ENCODE measurements at places on chromosomes 2 and 18.
A peak's percentile ranks its signal among the peaks of the same experiment; 100 is the strongest.

- DNase-seq: peak; percentile 32
Measured at GRCh38 chr2:6906165-6906741, 11.0 kb upstream of the RNF144A start.

DNA sequence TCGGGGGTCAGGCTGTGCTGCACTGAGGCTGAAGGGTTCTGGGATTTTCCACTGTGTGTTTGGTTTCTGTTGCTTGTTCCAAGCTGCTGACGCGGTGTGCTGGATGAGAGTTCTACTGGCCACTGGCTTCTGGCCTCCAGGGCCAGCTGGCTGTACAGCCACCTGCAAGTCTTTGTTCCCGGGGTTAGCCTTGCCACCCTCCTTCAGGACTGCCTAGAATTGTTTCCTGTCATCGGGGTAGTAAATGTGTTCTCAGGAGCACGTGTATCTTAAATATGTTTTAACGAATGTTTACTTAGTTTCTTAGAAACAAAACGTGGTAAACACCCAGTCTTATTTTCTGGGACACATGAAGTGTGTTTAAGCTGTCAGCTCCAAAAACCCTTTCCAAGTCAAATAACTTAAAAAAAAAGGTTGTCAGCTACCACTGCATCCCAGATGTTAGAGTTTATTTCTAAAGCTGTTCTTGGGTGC lies 231.2 kb downstream of the AGAP1 start:
- no peak for DNase-seq

GRCh38 chr2:84703831-84704230 lies 177.1 kb downstream of the TRABD2A start:
- no peak for DNase-seq

GRCh38 chr2:166591226-166591625 lies 97.2 kb upstream of the SCN7A start:
- no peak for DNase-seq

DNA sequence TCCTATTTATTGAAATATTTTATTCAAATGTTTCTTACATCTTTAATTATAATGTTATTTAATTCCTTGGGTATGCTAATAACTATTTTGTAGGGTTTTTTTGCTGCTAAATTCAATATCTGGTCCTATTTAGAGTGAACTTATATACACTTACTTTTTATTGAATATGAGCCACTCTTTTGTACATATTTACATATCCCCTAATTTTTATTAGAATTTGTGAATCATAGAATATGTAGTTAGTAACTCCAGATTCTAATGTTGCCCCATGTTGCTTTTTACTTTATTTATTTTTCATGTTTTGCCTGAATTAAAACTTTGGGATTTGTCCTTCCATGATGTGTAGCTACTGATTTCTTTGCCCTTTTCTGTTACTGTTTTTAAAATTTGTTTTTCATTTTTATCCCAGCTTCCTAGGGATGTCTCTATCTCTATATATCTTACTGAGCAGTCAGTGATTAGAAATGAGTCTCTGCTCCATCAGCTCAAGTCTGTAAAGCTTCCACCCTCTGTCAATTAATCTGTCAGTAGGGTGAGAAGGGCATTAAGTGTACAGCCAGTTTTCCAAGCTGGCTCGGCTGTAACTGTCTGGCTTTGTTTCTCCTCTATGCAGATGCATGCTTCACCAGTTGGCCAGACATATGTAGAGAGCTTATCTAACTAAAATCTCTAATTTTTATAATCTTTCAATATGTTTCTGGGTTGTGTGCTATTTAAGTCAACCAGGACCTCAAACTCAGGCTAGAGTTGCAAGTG lies 256.9 kb downstream of the CDH19 start:
- DNase-seq: no peak

DNA sequence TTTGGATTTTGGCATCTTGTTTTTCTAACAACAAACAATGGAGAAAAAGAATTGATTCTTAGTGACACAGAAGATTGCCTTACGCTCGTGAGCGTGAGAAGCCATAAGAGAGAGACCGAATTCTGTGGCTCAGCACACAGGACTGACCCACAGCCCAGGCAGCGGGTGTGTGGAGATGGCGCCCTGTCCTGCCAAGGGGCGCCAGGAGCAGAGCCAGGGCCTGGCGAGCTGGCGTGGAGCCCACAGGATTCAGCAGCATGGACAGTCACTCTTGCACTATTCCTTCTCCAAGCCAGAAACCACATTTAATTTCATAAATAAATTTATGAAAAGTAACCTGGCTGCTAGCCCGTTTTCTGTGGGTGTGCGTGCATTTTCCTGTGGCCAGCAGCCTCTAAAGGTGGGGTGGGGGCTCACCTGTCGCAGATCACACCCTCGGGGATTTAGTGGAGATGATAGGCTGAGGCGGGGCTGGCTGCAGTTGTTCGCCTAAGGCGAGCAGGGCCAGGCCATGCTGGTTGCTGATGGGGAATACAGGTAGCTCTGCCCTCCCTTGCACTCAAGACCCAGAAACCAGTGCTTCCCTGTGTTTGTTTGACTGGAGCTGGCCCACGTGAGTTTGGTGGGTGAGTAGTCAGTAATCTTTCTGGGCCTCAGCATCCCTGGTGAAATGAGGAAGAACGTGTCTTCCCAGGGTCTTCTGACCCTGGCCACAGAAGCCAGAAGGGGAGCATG lies 46.2 kb downstream of the FAM168B start:
- DNase-seq: no peak

GRCh38 chr2:174873471-174873870 lies 109.2 kb upstream of the CHRNA1 start:
- DNase-seq: no peak

GRCh38 chr2:169110916-169111315 lies 41.6 kb downstream of the DHRS9 start:
- DNase-seq: no peak

GRCh38 chr2:238302087-238302486 lies 13.7 kb upstream of the PER2 start:
- DNase-seq: no peak

DNA sequence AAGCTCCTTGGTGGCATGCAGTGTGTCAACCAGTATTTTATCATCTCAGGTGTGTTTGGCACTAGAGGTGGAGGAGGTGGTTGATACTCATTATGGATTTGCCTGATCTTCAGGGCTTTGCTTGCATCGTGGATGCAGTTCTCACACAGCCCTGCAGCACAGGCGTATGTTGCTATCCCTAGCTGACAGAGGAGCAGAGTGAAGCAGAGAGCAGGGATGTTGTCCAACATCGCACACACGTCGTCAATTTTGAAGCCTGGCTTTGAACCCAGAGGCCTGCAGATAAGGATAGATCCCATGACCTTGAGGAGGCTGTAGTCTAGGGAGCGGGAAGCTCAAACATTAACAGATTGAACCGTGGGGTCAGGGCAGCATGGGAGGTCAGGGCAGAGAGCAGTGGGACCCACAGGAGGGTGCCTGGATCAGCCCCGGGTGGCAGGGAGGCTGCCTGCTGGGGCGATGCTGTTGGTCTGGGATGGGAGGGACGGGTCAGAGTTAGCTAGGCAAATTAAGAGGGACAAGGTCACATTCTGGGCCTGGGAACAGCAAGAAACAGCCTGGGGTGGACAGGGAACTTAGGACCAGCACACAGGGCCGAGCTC lies 4.2 kb downstream of the RNF144A start:
- no peak for DNase-seq

DNA sequence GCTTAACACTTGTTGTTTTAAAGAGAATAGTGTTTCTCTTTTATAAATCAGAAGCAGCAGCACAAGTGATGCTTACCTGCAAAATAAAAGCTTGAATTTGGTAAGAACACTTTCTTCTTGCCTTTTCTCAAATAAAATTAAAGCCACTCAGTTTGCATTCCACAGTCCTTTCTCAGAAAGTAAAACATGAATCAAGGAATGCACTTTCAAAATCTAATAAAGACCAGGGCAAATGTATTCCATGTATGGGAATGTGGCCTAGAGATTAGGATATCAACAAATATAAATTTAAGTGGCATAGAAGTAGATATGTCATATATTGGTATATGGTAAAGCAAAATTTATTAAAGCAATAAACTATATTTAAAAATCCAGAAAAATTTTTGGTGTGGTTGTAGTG lies 352.8 kb downstream of the THSD7B start:
- no peak for DNase-seq

DNA sequence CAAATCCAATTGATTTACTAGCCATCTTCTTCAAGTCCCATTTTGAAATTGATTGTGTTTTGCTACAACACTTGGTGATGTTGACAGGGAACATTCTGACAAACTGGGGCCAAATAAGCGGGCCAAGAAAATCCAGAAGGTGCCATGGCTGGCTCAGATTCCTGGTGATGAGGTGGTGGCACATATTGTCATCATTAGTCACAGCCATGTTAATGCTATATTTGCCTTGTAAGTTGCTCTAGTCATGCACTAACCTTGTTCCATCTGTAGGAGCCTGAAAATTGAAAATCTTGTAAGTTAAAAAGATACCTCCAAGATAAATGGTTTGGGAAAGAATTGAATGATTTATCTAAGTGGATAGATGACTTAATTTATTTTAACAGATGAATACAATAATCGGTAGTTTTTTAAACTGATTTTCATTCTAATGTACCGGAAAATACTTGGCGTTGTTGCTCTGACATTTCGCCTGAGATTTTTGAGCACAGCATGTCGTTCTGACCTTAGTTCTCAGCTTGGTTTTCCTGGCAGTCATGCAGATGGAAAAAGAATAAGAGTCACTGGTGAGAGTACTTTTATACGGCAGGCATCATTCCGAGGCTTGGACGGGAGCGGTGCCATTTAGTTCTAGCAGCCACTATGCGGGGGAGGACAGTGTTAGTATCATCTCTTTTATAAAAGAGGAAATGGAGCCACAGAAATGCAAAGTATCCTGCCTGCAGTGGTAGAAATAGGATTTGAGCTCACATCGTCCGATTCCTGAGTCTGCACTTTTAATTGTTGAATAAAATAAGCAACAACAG lies 133.9 kb downstream of the ZNF532 start:
- no peak for DNase-seq

- DNase-seq: no peak
Measured at GRCh38 chr2:98701230-98701629, 29.7 kb downstream of the MGAT4A start.

GRCh38 chr18:22563164-22563583 lies 145.5 kb upstream of the CTAGE1 start:
- no peak for DNase-seq

DNA sequence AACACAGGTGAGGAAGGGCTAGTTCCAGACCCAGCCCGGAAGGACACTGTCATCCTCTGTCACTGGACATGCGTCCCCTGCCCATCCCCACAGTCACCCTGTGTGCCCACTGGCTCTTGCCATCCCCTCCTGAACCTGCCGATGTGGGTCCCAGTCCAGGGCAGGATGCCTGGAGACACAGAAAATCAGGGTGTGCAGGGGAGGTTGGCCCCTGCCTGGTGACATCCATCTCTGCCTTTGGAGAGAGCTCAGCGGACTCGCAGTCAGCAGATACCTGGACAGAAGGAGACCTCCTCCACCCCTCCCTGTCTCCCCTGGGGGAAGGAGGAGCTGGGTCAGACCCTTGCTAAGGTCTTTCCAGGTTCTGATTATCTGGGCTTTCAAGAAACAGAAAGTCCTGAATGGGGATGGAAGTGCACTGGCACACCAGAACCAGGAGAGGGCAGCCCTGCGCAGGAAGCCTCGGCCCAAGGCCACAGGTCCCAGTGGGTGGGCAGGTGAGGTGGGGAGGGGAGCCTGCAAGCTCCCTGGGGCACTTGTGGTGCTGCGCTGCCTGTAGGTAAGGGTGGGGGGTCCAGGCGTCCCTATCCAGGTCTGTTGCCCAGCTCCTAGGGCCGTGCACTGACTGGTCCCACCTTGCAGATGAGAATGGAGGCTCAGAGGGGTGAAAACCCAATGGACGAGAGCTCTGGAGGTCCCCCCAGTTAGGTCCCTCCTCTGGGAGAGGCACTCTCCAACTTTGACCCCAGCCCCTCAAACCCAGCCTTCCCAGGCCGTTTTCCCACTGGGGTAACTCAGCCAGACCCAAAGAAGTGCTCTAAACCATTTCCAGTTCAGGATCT lies 9.7 kb upstream of the OTOS start:
- DNase-seq: peak; percentile 34

DNA sequence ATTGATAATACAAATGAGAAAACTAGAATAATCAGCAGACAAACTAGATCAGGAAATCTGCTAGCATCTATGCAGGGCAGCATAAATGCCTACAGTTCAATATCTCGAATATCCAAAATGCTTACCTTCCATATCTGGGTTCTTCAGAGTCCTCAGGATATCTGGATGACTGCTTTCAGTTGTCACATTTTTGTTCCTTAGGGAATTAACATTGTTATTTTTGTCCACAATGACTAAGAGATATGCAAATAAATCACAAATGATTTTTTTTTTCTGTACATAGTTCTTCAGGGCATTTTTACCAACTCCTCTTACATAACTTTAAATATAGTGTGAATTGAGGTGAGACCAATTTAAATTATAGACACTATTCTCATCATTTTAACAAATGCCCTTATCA lies 80.9 kb downstream of the AQP4 start:
- DNase-seq: no peak

GRCh38 chr2:134029418-134029817 lies 224.5 kb upstream of the MGAT5 start:
- no peak for DNase-seq

DNA sequence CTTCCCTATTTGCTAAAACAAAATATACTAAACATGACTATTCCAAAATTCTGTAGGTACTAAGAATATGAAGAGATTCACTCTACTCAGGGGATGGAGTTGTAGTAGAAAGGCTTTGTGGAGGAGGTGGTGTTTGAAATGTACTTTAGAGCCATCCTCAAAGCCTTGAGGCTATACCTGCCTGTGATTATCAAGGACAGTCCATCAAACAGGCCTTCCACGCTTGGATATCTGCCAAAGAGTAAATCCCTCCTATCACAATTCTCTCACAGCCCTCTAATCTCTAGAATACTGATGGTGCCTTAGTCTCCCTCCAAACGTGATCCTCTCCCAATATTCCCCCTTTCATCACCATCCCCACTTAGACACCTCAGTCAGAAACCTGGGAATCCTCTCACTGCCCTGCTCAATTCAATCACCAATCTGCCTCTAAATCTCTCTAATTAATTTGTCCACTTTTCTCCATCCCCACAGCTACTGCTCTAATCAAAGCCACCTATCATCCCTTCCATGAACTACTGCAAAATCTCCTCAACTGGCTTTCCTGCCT lies 13.1 kb downstream of the SOS1 start:
- DNase-seq: no peak

GRCh38 chr2:102083393-102083703 lies 59.2 kb upstream of the IL1R1 start:
- no peak for DNase-seq

DNA sequence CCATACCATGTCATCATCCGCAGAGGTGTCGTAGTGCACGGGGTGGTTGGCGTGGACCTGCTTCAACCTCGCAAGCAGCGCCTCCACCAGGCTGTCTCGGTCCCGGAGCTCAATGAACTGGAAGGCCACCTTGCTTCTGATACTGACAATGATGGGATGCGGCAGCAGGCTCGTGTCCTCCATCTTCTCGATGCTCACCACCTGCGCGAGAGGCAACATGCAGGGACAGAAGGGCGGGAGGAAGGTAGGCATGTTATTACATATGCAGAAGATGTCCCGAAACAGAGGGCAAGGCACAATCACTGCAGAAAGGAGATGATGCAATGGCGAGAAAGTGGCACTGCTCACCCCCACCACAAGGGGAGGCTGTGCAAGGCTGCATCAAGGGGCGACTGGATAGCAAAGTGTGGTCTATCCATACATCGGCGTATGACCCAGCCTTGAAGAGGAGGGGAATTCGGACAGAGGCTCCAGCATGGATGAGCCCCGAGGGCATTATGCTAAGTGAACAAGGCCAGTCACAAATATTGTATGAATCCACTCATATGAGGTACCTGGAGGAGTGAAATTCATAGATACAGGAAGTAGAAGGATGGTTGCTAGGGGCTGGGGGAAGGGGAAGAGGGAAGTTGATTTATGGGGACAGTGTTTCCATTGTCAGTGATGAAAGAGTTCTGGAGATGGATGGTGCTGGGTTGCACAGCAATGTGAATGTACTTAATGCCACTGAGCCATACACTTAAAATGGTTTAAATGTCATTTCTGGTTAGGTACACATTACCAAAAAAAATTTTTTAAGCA lies 36.6 kb downstream of the RPL31 start:
- DNase-seq: peak; percentile 14
